ENCODE measurements at places on chromosomes 11 and 22.

DNA sequence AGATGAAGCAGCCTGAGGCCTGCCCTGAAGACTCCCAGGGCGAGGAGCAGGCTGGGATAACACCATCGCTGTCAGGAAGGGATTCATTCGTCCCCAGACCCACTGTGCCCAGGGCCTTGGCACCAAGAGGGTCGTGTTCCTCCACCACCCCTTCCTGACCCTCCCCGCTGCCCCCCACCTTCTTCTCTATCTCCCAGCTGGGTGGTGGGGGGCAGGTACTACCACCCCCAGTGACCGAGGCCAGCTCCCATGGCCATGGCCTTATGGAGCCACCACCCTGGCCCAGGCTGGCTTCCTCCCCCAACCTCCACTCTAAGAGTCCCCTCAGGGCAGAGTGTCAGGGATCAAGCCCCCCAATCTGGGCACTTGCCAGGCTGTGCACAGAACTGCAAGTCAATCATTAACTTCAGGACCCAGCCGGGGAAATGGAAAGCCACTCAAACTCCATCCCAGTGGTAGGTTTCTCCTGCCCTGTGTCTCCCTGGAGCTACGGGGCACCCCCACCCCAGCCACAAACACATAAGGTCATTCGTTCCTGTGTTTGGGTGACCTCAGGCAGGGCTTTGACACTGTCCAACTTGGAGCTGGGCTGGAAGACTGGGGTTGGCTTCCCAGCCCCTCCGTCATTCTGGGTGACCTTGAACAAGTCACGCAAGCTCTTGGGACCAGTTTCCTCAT lies 33.3 kb upstream of the WNT11 start:
- DNase-seq, result no peak

- no peak for DNase-seq
These were observed 79.3 kb downstream of the CYP2R1 start for GRCh38 chr11:14812757-14813156.

- no peak for DNase-seq
These were observed 182.0 kb upstream of the MTMR2 start for GRCh38 chr11:96105944-96106343.

- DNase-seq, result no peak
These were observed 1260.4 kb upstream of the RAG2 start for GRCh38 chr11:37858398-37858797.

DNA sequence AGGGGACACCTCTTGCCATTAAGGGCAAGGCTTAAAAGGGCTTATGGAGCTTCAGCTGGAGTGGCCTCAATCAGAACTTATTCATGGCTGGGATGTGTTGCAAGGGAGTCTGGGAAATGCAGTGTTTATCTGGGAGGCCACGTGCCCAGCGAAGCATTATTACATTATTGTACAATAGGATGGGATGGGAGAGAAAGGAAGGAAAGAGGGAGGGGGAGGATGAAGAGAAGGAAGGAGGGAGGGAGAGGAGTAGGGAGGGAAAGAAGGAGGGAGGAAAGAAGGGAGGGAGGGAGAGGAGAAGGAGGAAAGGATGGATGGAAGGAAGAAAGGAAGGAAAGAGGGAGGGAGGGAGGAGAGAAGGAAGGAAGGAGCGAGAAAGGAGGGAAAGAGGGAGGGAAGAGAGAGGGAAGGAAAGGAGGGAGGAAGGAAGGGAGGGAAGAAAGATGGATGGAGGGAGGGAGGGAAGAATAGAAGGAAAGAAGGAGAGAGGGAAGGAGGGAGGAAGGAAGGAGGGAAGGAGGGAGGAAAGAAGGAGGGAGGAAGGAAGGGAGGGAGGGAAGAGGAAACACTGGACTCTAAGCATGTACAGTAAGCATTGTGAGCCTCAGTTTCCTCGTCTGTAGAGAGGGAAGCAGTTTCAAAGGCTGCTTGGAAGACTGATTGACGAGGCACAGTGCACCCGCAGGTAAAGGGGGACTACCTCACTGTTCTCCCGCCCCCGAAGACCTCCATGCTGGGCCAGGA lies 62.2 kb downstream of the MYEOV start:
- no peak for DNase-seq

DNA sequence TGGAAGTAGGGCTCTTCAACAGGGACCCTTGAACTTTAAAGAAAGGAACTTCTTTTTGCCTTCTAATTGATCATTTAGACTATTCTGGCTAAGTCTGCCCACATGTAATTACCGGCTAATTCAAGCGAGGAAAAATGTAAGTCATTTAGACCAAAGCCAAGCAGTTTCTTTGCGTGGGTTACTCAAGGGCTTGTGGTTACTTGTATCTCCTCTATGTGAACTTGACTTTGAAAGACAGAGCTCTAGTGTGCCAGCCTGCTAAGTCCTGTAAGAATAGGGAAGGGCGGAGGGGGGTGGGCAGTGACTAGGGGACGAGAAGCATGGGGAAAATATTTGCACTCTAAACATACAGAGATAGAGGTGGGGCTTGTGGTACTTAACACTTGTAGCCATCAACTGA lies 145.2 kb upstream of the TEAD1 start:
- DNase-seq, result no peak

GRCh38 chr11:66428933-66429332 lies 8.1 kb downstream of the NPAS4 start:
- no peak for DNase-seq

- DNase-seq, result no peak
These were observed 717.6 kb upstream of the ANO5 start for GRCh38 chr11:21475276-21475675.

- DNase-seq, result no peak
These were observed 7.9 kb downstream of the NCAM1 start for GRCh38 chr11:112968941-112969713.

DNA sequence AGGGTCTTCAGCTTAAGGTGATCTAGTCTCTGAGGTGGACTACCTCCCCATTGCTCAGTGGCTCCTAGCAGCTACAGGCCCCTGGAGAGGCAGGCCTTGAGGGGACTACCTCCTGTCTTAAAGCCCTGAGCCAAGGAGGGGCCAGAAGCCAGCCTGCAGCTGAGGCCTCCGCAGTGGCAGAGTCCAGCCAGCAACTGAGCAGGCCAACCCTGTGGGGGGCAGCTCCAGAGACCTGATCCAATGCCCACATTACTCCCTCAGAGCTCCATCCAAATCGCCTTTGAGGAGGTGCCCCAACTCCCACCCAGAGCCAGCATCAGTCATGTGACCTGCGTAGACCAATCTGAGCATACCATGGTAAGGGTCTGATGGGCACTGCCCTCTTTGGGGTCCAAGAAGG lies 2.7 kb downstream of the C2CD2L start:
- DNase-seq, result no peak
